ENCODE measurements at places on chromosomes 5 and 9.

DNA sequence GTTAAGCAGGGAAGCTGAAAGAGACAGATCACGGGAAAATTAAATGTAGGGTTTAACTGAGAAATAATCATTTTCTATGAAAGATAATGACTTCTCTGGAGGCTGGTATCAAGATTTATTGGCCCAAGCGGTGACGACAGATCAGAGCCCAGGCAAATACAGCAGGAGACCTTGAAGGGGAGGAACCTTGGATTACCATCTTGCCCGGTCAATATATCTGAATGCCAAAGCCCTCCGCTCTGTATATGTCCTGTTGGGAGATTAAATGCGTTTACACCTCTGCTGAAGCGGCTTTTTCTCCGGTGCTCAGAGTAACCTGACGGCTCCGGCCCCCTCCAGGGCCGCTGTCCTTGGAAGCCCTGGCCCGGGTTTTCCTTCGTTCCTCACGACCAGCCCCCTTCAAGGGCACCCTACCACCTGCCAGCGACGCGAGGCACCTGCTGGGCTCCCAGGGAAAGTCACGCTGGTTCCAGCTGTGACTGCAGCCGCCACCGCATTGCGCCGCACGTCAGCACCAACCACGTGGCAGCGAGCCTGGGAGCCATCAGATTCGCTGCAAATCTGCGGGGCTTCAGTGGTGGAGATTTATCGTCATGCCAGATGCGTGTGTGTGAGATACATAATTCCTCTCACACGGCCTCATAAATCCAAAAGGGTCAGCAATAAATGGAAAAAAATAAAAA lies 4.4 kb upstream of the QSOX2 start:
- no peak for DNase-seq

- DNase-seq: no peak
Measured at GRCh38 chr5:15547261-15547839, 47.4 kb downstream of the FBXL7 start.

- DNase-seq: no peak
Measured at GRCh38 chr9:28155067-28155466, 581.8 kb upstream of the C9orf72 start.

DNA sequence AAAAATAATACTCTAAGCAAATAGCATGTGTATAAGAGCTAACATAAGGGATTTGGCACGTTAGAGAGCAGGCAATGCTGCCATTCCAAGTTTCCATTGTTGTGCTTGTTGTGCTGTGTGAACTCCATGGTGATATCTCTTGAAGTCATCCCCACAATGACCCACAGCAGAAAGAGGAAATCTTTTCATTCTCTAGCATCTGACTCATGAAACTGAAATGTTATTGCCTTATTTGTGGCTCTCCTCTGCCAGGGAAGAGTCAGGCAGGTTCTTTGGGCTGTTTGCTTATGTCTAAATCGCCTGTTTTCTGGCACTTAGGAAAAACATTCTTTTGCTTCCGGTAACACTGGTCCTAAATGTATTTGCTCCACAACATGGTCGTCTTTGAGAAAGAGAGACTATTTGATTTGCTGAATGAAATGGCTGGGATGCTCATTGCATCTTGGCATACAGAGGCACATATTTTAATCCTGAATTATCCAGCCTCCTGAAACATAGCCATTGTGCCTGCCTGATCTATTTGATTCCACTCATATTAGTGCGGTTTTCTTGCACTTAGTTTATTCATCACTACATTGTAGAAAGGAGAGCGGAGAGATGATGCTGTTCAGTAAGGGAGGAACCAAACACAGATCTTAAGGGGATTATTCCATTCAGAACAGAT lies 188.8 kb downstream of the CSNK1G3 start:
- peak; percentile 98 for DNase-seq

DNA sequence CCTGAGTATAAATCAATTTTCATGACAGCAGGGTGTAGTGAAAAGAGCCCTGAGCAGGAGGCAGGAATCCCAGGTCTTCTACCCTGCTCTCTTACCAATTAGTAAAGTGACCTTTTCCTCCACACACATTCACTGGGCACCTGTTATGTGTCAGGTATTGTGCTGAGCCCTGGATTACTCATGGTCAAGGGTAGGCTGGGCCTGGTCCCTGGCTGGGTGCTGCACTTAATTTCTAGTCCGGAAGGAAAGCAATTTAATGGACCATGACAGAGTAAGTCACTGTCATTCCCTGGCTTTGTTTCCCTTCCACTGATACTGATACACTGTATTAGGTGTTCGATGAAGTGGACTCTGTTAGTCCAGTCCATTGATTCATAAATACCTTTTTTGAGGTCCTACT lies 29.1 kb upstream of the BRINP1 start:
- no peak for DNase-seq

- DNase-seq: no peak
Measured at GRCh38 chr5:91642581-91642980, 259.5 kb upstream of the ARRDC3 start.

- no peak for DNase-seq
Measured at GRCh38 chr9:137295238-137295811, 6.7 kb downstream of the NRARP start.

DNA sequence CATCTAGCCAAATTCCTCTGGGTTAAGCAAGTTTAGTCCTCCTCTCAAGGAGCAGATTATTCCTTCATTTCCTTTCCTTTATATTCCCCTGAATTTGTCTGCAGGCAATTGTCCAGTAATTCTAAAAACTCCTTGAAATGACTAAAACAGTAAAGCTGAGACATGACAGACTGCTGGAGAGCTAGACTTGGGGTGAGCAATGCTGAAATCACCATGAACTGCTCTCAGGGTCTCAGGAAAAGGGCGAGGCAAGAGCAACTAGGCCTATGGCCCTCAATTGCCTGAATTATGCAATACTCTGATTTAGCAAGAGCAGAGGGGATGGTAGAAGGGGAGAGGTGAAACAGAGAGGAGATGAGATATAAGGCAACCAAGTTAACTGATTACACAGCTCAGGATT lies 172.9 kb upstream of the NREP start:
- peak; percentile 93 for DNase-seq

DNA sequence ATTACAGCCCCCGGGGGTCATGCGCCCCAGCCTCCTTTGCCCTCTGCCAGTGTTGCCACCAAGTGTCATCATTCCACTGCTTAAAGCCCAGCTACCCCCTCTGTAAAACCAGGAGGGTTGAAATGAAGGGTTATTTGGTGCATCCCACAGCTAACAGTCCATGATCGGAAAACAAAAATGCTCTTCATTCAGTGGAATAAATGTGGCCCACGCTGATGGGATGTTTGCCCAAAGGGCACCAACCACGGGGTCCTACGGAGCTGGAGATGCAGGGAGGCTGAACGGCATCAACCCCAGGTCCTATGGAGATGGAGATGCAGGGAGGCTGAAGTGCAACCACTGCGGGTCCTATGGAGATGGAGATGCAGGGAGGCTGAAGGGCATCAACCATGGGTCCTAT lies 218.5 kb upstream of the IRX1 start:
- no peak for DNase-seq

- no peak for DNase-seq
Measured at GRCh38 chr9:95817205-95817604, 58.3 kb upstream of the ERCC6L2 start.

DNA sequence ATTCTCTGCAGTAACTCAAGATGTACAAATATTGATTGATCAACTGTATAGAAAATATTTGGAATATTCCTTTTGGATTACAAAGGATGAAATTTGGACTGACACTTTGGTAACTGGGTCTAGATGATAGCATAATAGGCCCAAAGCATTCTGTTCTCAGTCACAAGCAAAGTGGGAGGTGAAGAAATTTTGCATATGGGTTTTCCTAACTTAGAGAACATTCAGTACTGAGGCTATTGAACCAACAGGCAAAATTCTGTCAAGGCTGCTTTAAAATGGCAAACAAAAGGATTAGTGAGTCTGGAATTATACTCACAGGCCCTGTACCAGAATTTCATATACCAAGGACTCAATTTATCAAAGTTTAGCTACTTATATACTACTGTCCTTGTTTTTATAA lies 1020.6 kb downstream of the TLE4 start:
- DNase-seq: no peak

- no peak for DNase-seq
Measured at GRCh38 chr5:50711280-50711679, 44.8 kb downstream of the PARP8 start.
